Left lobe of liver (tissue), 2 donors: ENCODE measurements at places on chromosomes 1 and 21. TPM values are rescaled to one million over a fixed set of nuclear protein-coding genes. Genes with fewer than 3 reads are reported as not detected.
A peak's percentile ranks its signal among the peaks of the same experiment; 100 is the strongest.

GRCh38 chr1:205261946-205262691 is 34.4 kb downstream of the TMCC2 start:
- no peak for DNase-seq

- DNase-seq: peak; percentile 61
These were observed 3.9 kb upstream of the NUAK2 start for GRCh38 chr1:205325334-205325884.

DNA sequence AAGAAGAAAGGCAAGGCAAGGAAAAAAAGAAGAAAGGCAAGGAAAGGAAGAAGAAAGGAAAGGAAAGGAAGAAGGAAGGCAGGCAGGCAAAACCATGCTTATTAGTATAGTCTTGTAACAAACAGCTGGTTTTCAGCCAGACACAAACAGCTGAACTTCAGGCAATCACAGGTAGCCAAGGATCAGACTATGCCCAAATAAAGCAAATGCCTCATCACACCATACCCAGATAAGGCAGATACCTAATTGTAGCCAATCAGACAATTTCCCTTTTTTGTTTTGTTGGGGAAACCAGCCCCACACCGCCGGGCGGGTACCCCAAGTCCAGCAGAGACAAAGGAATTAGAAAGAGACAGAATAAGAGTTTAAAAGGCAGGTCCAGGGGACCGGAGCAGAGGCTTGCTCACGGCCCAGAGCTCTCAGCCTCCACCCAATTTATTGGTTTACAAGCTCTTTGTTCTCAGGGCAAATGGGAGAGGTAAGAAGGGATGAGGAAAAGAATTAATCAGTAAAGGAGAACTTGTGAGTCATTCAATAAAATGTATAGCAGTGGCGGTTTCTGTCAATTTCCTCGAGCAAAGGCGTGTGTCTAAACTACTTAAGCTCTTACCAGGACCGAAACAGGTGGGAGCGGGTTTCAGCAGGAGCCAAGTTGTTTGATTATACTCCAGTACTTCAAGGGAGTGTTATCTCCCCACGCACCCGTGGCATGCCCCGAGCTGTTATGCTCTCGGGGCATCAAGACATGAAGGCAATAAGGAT is 886.8 kb downstream of the KCNT2 start:
- DNase-seq: no peak

DNA sequence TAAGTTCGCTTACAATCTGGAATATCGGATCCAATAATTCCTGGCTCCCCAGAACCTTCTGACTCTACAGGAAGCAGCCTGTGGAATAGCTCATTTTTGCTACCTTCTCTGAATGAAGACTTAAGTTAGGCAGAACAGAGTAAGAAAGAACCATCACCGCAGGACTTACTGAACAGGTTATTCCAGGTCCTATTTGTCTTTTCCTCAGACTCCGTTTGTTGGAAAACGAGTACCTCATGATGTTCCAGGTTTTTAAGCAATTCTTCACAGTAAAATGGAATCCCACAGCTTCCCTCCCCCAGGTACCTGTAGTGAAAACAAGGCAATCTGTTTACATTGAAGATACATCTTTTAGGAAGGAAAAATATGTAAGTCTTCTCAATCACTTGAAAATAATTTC is 59.8 kb downstream of the ADCY10 start:
- no peak for DNase-seq

DNA sequence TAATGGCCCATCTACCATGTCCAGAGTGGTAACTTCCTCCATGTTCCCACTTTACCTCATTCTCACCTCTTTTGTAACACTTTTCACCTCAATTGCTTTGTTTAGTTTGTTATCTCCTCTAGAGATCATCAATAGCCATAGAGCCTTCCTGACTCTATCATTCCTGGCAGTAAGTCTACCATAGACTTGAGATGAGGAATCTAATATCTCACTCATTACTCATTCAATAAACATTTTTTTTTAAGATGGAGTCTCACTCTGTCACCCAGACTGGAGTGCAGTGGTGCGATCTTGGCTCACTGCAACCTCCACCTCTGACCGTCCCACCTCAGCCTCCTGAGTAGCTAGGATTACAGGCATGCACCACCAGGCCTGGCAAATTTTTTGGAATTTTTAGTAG is 7.1 kb downstream of the NMNAT2 start:
- no peak for DNase-seq

DNA sequence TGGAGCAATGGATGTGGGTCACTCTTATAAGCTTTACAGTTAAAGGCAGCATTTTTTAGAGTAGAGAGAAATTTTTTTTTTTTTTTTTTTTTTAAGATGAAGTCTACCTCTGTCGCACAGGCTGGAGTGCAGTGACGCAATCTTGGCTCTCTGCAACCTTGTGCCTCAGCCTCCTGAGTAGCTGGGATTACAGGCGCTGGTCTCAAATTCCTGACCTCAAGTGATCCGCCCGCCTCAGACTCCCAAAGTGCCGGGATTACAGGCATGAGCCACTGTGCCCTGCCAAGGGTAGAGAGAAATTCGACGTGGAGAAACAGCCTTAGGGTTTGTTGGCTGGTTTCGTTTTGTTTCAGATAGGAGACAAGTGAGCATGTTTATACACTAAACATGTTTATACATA is 594.2 kb upstream of the ADAMTS5 start:
- no peak for DNase-seq

GRCh38 chr1:8529901-8530300 is 212.0 kb downstream of the SLC45A1 start:
- no peak for DNase-seq

DNA sequence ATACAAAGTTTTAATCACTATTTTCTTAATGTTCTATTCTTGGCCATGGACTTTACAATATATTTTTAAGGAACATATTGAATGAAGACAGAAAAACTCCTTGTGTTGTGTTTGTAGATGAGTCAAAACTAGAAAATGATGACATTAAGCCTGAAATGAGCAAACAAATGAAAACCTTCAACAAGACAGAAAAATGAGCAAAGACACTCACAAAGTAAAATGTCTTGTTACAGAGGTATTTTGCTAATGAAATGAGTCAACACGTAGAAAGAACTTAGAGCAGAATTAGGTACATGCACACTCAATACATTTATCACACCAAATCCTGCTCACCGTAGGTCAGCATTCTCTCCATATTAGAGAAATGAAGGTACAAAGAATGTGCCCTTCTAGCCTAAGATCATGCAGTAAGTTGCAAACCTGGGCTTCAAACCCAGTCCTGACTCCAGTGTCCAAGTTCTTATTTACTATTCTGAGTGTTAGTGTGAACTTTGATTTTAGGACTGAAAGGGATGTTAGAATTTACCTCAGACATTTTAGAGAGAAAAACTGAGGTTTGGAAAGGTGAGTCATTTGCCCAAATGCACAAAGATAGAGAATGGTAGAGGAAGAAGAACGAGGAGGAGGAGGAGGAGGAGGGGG is 133.9 kb upstream of the SGIP1 start:
- DNase-seq: no peak

GRCh38 chr1:9651220-9651564 is 339 bp upstream of the PIK3CD start:
- DNase-seq: no peak

DNA sequence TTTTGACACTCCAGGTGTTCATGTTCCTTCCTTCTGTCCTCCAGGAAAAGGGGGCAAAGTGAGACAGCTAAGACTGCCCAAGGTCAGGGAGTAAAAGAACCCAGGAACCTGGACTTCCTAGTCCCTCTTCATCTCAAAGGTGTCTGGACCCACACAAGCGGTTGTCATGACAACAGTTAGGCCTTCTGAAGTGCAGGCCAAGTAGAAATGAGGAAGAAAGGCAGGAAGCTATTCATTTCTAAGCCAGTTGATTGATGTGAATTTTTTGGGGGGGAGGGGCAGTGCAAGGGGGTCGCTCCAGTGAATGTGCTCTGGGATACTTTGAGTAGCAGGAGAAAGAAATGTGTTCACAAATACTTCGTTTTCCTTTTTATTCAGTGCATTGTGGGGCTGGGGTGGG is 114.3 kb downstream of the NAV1 start:
- DNase-seq: no peak

DNA sequence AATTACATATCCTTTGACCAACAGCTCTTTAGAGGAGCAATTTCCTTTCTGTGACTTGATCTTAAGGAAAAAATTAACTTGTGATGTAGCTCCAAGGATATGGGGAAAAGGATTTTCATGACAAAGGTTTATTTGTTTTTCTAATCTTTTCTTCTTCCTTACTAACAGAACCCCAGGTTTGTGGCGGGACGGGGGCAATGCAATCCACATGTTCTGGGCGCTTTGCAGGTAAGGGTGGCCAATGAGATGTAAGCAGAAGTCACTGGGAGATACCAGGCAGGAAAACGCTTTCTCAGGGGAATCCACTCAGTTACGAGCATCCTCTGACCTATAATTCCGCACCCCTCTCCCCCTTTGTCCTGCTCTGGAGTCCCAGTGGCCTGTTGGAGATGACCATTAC is 122.0 kb downstream of the MRPS6 start:
- no peak for DNase-seq

- no peak for DNase-seq
These were observed 51.3 kb downstream of the MAST2 start for GRCh38 chr1:45854724-45855123.

PBX1 gene
- 9.5 TPM for total RNA-seq

CHI3L2 gene
- total RNA-seq: 0.23 TPM

TMEM51 gene
- 2.4 TPM for total RNA-seq
